Epithelial cell of proximal tubule (primary cell): ENCODE measurements at places on chromosomes 5 and 9.

GRCh38 chr5:143165049-143165880 is 238.2 kb downstream of the NR3C1 start:
- no peak for DNase-seq

GRCh38 chr5:73641811-73642210 is 15.8 kb downstream of the ARHGEF28 start:
- DNase-seq, result no peak

DNA sequence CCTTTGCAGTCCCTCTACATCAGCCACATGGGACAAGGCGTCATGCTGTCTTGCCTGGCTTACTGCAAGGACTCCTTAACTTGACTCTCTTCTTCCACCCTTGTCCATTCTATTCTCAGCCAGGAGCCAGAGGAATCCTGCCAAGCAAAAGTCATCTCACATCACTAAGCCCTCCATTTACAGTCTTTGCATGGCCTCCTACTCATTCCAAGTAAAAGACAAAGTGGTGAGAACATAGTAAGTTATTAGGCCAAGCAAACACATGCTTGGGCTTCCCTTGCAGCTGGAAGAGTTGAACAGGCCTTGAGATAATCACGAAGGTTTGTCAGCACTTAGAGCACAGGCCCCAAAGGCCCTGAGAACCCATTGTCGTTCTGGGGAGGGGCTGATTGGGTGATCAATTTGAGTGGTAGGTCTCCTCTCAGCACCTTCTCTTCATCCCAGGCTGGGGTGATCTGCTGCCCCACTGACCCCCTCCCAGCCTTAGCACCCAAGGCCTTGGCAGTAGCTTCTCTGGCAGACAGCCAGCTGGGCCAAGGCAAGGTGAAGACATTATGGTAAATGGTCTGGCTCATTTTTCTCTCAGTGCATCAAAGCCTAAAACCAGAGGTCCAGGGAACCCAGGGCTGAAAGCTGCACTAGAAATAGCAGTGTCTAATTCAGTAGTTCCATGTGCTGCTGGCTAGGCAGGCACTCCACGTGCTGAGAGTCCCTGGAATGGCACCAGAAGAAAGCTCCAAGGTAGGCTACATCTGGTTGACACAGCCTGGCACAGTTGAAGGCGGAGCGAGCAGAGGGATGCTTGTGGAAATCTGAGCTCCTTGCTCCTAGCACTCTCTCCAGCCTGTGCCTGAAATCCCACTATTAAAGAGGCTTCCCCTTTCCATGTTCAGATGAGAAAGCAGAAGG is 121.4 kb downstream of the ASTN2 start:
- no peak for DNase-seq

GRCh38 chr5:158837908-158838307 is 261.8 kb downstream of the EBF1 start:
- DNase-seq, result no peak

- no peak for DNase-seq
These were observed 1363.9 kb downstream of the MAT2B start for GRCh38 chr5:164869325-164869724.

GRCh38 chr5:137582218-137582617 is 83.1 kb upstream of the SPOCK1 start:
- DNase-seq, result no peak
